Hippocampal formation (tissue), 2 donors: ENCODE measurements at places on chromosomes 4 and X.
A peak's percentile ranks its signal among the peaks of the same experiment; 100 is the strongest.

- DNase-seq: no peak
Measured at GRCh38 chr4:34943741-34944386, 1300.5 kb downstream of the ARAP2 start.

GRCh38 chr4:148204171-148204570 lies 238.0 kb downstream of the NR3C2 start:
- no peak for DNase-seq

- DNase-seq: no peak
Measured at GRCh38 chr4:140277576-140277975, 95.9 kb upstream of the SCOC start.

- no peak for DNase-seq
Measured at GRCh38 chr4:128600996-128601871, 208.3 kb upstream of the JADE1 start.

DNA sequence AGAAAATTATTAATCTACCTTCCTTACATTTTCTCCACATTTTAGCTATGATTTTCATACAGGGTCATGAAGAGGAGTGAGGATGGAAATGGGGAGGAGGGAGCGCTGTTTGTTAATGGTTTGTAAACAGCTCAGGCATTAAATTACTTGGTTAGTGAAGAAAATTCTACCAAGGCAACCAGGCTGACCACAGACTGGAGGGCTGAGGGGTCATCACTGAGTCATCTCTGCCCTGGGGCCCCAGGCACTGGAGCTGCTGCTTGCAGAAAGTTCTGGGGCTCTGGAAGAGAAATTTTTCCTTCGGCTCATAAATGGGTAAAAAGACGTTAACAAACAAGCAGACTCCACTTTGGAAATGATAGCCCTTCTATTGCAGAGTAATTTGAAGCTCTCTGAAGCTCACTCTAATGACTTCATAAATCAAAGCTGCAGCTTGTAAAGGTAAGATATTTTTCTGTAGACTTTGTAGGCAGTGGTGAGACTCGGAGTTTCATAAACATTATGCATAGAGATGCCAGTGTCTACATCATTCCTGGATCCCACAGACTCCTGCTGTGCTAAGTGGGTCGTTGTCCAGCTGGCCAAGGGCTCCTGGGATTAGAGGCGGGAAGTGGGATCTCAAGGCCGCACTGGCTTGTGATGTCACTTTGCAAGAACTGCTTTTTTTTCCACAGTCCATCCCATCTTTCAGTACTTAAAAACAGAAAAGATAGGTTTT lies 159.6 kb downstream of the PTTG2 start:
- DNase-seq: no peak

- no peak for DNase-seq
Measured at GRCh38 chr4:183347566-183347965, 25.3 kb upstream of the CLDN24 start.

DNA sequence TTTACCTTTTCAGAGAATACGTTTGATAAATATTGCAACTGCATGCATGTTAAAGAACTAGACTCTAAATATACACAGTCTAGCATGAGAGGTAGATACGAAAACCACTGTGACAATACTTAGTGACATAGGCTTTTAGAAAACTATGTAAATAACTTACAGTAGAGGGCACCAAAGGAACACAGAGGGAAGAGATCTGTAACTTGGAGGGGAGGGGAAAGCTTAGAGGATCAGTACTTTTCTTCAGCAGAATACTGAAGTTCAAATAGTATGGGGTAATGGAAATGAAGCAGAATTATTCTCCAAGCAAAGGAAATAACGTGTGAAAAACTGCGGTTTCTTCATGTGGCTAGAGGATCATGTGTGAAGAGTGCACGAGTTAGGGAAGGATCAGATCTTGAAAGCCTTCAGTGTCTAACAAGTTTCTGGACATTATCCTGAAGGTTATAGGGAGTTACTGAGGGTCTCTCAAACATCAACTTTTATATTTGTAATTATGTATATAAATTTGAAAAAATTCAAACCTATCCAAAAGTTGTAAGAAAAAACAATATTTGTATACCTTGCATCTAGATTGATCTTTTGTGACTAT lies 264.3 kb downstream of the NPFFR2 start:
- peak; percentile 65 for DNase-seq

- DNase-seq: no peak
Measured at GRCh38 chr4:128974136-128974581, 119.2 kb downstream of the SCLT1 start.

- DNase-seq: no peak
Measured at GRCh38 chr4:3353752-3354454, 61.1 kb downstream of the RGS12 start.
